CD4-positive, alpha-beta T cell treated with Interleukin-2 at 100 ng/mL for 4 hours (primary cell): ENCODE measurements at places on chromosomes 5 and 9.

- DNase-seq = no peak
Measured at GRCh38 chr9:122294531-122294930, 29.8 kb downstream of the MRRF start.

DNA sequence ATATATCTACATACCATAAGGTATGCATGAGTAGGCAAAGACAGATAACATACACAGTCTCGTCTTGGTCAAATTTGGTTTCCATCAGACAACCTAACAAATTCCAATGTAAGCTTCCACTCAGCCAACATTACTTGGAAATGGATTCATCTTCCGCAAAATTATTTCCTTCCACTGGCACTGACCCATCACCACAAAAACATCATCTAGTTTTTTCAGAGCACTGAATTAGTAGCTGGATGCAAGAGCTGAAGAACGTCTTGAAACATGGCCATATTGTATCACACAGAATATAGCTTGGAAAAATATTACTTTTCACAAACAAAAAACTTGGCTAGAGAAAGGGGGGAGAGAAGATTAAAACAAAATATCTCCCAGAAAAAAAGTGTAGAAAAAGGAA is 73.5 kb downstream of the EFNA5 start:
- DNase-seq = no peak

DNA sequence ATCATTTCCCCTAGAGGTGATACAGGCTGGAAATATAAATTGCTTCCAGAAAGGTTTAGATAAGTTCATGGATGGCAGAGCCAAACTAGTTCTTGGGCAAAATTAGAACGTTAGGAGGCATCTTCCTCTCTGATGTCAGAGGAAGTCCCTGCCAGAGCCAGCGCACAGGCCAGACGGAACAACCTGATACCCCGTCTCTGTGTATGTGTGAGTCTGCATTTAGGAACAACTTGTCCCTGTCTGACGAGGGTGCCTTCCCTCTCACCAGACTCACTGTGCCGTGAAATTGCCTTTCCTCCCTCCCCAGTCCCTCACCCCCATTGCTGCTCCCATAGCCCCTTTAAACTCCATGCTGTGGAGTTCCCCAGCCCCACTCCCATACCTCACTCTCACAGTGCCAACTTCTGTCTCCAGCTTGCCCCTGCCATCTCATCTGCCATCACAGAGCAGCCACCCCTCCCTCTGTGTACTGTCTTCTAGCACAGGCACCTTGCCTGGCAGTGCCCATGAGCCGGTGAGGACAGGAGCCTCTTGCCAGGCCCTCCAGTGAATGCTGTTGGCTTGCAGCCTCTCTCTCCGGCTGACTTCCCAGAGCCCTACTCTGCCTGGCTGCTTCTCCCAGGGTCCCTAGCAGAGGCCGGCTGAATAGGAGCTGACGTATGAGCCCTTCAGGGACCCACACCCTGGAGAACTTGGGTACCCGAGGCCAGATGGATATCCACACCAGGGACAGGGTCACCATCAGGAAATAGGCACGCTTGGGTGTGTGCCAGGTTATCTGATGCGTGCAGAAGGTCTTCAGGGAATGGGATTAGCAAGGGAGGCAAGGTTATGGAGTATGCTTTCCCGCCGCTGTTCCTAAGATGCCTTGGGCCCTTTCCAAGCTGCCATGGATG is 26.7 kb downstream of the UNC5A start:
- no peak for DNase-seq

- no peak for DNase-seq
Measured at GRCh38 chr9:19231904-19232822, 1.7 kb downstream of the DENND4C start.

- no peak for DNase-seq
Measured at GRCh38 chr9:126474206-126474765, 139.4 kb upstream of the LMX1B start.

DNA sequence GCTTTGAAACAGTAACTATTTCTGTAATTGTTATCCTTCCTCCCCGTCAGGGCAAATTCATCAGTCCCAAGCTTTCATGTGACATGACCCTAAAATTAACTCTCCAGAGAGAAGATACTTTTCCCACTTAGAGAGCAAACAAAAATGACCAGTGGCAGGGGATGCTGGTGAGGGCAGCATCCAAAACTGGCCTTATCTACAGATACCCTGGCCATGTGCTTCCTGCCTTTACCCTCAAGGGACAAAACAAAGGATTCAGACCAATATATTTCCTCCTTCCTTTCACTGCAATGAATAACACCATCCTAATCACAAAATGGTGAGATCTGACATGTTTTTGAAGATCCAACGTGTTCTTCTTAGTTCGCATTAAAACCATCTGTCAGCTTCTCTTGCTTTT is 267.2 kb downstream of the MAN2A1 start:
- DNase-seq = no peak

GRCh38 chr9:25636026-25636425 is 42.2 kb downstream of the TUSC1 start:
- DNase-seq = no peak

- DNase-seq = no peak
Measured at GRCh38 chr5:59792983-59793585, 100.4 kb downstream of the PDE4D start.

DNA sequence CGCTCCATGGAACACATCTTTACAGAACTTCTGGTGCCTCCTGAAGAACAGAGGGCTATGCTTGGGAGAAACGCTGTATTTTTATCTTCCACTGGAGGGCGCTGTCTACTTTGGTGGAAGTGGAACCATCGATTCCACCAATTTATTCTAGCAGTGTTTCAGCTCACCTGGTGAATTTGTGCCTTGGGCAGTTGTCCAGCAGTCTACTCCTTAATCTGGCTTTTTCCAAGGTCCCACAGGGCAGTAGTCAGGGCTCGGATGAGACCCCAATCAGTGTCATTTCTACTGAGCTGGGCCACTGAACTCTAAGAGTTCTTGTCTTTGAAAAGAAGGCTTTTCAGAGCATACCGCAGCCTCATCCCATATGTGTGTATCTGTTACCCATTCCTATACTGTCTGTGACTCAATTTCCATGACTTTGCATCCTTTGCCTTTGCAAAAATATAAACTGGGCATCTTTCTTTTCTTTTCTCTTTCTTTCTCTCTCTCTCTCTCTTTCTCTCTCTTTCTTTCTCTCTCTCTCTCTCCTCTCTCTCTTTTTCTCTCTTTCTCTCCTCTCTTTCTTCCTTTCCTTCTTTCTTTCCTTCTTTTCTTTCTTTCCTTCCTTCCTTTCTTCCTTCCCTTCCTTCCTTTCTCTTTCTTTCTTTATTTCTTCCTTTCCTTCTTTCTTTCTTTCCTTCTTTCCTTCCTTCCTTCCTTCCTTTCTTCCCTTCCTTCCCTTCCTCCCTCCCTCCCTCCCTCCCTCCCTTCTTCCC is 138.4 kb upstream of the ZNF618 start:
- peak; percentile 8 for DNase-seq

- DNase-seq = no peak
Measured at GRCh38 chr5:174323878-174324281, 278.4 kb downstream of the NSG2 start.

- no peak for DNase-seq
Measured at GRCh38 chr9:124894035-124894740, 32.3 kb downstream of the ARPC5L start.

GRCh38 chr9:20790721-20791120 is 106.7 kb downstream of the FOCAD start:
- no peak for DNase-seq

GRCh38 chr5:172766287-172767108 is 4.5 kb downstream of the DUSP1 start:
- peak; percentile 32 for DNase-seq

DNA sequence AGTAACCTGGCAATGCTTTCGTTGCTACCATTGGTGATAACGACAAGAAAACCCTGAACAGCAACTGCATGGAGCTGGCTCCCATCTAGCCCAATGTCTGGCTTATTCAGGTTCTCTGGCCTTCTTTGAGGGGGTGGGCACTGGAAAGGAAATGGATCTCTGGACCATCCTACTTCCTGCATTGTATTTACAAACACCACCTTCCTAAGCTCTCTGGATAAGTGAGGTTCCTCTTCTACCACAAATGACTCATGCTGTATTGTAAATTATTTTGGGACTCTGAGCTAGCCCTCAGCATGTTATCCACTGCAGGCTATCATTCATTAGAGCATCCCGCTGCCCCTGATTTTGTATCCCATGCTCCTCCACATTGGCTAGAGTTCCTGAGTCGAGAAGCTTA is 136.9 kb upstream of the KLF9 start:
- DNase-seq = no peak

GRCh38 chr9:125467116-125467740 is 205.6 kb downstream of the GAPVD1 start:
- no peak for DNase-seq

- DNase-seq = no peak
Measured at GRCh38 chr5:114581136-114581535, 219.3 kb downstream of the KCNN2 start.

DNA sequence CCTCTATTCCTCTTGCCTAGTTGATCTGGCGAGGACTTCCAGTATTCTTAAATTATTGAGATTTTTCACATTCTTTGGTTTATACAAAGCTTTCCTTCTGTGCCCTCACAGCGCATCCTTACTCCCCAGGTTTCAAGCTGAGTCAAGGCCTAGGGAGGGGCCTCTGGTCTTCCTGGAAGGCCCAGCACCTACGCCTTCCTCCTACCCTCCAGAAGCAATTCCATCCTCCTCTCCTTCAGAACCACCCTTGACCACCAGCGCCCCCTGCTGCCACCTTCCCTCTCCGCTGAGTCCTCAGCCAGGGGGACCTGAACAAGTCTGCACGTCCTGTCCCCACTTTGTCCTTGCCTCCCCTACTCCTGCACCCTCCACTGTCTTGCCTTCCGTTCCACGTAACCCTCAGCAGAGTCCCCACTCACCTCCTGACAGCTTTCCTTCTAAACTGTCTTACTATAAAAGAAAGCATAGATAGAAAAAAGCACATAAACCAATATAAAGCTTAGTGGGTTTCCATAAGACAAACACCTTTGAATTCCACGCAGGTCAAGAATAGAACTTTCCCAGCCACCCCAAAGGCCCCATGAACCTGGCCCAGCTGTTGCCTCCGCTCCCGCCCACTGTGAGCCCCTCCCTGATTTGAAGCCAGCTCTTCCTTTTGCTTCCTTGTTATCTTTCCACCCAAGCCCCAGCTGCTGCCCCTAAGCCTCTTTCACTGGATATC is 63.0 kb upstream of the CTSL start:
- DNase-seq = no peak

DNA sequence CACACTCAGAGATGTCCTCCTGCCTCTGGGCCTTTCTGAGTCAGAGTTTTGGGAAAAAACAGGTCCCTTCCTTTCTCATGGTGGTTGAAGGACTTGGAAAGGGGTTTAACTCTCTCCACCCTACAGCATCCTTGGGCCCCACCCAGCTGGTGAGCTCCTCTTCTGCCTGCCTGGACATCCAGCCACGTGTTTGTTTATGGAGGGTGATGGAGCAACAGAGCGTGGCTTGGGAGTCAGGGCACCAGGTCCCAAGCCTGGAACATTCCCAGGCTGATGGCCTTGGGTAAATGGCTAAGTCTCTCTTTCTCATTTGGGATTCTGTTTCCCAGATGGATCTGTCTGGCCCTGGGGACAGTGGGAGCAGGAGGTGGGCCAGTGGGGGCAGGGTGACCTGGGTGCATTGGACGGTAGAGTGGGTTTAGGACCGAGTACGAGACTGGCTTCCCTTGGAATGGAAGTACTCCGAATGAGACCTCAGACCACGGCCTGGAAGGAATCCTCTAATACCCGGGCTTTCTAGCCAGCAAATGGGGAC is 141.1 kb upstream of the IRX2 start:
- no peak for DNase-seq

DNA sequence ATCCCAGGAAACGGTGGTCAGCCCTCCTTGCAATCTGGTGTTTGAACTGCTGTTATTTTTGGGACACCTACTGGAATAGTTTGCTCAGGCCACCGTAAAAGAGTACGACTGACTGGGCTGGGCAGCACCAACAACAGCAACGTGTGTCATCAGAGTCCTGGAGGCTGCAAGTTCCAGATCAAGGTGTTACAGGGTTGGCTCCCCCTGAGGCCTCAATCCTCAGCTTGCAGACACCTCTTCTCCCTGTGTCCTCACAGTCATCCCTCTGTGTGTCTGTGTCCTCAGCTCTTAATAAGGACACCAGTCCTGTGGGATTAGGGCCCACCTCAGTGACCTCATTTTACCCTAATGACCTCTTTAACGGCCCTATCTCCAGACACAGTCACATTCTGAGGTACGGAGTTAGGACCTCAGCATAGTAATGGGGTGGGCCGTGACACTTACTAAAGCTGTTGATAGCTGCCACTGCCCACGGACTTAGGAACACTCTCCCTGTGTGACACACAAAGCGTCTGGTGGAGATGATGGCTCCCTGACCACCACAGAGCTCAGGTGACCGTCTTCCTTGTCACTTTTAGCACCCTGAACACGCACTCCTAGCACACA is 16.8 kb downstream of the GLT6D1 start:
- no peak for DNase-seq

- DNase-seq = no peak
Measured at GRCh38 chr5:2847608-2848007, 96.1 kb upstream of the IRX2 start.

- no peak for DNase-seq
Measured at GRCh38 chr9:86359151-86359879, 5.1 kb upstream of the TUT7 start.
